Heart left ventricle (tissue), 16 donors: ENCODE measurements at places on chromosomes 12 and 14. TPM values are rescaled to one million over a fixed set of nuclear protein-coding genes. Genes with fewer than 3 reads are reported as not detected.

BEST3 gene
- not detected for total RNA-seq

GSG1 gene
- total RNA-seq = not detected

MRPL42 gene
- 39.0 TPM for total RNA-seq

PRR4 gene
- total RNA-seq = not detected

IRAK4 gene
- total RNA-seq = 6.0 TPM

TAS2R43 gene
- total RNA-seq = 0.37 TPM

CLEC4D gene
- 0.14 TPM for total RNA-seq

CIROP gene
- total RNA-seq = not detected

FAIM2 gene
- 3.2 TPM for total RNA-seq

ZFHX2 gene
- total RNA-seq = 0.95 TPM

SLCO1A2 gene
- not detected for total RNA-seq

DNA sequence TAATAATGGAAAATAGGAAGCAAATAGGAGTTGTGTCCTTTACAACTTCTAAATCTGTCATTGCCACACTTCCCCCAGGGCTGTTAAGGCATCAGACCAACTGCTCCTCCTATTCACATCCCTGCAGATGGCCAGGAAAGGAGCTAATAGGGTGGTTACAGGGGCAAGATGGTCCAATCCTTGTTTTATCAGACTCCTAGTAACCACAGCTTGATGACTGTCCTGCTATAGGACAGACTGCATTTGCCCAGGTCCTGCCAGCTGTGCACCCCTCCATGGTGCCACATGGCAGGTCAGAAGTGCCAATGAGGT is 10.9 kb upstream of the KRT2 start:
- DNase-seq = no peak

DNA sequence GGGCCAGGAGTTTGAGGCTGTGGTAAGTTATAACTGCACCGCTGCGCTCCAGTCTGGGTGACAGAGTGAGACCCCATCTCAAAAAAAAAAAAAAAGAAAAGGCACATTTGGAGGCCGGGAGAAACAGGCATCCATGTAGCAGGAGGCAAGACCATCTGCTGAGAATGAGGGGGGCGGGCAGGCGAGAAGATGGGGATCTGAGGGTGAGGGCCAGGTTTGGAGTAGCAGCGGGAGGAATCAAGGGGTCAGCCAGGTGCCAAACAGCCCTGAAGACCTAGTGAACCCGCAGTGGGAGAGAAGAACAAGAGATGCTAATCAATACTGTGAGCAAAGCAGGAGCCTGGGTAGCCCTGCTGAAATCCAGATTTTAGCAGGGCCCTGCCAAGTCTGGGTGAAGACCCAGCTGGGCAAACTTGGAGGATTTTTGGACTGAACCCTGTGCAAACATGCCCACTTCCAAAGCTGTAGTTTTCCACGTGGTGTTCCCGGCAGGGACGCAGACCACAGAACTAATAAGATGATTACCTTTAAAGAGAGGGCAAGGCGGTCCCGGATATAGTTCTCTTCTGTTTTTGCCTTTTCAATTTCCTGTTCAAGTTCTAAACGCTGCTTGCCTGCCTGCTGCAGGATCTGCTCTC is 61.0 kb downstream of the NIN start:
- DNase-seq = no peak

DNA sequence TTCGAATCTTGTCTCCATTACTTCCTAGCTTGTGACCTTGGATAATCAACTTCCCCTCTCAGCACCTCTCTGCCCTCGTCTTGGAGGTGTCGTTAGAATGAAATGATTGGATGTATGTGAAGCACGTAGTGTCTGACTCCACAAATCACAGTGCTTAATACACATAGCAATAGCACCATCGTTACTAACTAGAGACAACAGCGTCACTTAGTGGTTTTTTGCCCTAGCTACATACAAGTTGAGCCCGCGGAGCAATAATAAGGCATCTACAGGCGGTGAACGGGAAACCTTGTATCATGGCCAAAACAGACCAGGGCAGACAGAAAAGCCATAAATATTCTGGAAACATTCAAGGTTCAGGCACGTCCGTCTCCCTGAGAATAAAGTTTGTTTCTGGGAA is 154.9 kb downstream of the ASCL4 start:
- DNase-seq = no peak

- no peak for DNase-seq
Measured at GRCh38 chr14:101631199-101631598, 69.9 kb downstream of the DIO3 start.

GRCh38 chr14:79369359-79370332 is 841.7 kb downstream of the DIO2 start:
- no peak for DNase-seq

DNA sequence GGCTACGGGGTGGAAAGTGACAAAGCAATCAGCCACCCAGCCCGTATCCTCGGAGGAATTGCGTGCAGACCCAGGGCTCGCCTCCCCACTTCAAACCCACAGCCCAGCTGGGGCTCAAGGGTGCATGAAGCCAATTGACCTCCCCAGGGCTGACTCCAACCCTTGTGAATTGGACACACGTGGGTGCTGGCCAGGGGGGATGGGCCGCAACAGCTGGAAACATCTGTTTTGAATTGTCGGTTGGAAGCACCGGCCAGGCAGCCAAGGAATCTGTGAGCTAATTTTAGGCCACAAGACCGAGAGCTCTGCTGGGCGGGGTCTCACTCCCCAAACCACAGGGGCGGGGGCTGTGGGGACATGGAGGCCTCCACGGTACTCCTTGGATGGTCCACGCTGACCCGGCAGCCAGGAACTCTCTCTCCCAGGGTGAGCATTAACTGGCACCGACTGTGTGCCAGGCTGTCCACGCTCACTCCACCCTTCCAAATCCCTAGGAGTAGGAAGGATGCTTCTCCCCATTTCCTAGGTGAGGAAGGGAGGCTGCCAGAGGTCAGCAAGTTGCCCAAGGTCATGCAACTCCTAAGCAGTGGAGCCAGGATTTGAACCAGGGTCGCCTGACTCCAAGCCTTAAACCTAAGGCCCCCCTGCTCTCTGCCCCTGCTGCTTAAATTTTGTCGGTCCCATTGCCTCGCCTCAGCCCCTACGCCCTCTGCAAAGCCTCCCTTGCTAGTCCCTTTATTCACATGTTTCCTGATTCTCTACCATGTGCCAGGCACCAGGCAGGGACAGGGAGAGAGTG is 11.9 kb upstream of the TMEM119 start:
- peak; percentile 87 for DNase-seq

- DNase-seq = no peak
Measured at GRCh38 chr12:2456813-2457186, 338.0 kb upstream of the FKBP4 start.

DNA sequence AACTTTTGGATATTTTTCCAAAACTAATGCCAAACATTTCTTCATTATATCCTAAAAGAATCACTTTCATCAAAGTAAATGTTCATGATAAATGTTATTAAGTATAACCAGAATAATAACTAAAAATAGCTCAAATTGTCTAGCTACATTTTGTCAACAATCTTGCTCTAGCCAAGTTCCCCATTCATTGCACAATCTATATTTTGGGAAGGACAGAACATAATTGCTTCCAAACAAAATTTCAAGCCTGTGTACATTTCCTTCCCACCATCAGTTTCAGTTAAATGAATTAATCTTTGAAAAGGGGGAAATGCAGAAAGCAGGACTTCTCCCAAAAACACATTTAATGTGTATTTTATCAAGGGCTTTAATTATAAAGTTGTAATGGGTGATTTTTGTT is 98.0 kb upstream of the PLEKHG7 start:
- no peak for DNase-seq

DNA sequence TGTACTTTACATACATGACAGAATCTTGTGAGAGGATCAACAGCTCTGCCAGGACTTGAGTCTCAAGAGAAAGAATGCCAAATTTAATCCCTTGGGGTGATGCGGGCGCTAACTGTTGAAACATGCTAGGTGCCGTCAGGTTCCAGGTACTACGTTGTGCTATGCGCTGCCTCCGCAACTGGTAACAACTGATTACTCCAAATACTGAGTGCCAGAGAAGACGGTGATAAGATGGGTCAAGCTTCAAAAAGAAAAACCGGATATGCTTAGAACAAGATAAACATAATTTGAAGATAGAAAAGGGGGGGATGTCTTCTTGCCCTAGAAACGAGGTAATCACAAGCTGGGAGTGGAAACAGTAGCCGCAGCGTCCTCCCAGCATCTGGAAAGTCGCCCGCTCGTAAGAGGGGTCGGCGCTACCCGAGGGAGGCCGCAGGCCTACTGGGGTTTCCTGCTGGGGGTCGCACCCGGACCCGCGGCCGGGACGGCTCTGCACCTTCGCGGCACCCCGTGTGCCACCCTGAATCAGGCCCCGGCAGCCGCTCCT is 678 bp downstream of the ZBTB25 start:
- no peak for DNase-seq

- DNase-seq = no peak
Measured at GRCh38 chr12:101959607-101960006, 82.2 kb downstream of the DRAM1 start.

GRCh38 chr12:119644930-119645329 is 23.0 kb upstream of the PRKAB1 start:
- DNase-seq = no peak

DNA sequence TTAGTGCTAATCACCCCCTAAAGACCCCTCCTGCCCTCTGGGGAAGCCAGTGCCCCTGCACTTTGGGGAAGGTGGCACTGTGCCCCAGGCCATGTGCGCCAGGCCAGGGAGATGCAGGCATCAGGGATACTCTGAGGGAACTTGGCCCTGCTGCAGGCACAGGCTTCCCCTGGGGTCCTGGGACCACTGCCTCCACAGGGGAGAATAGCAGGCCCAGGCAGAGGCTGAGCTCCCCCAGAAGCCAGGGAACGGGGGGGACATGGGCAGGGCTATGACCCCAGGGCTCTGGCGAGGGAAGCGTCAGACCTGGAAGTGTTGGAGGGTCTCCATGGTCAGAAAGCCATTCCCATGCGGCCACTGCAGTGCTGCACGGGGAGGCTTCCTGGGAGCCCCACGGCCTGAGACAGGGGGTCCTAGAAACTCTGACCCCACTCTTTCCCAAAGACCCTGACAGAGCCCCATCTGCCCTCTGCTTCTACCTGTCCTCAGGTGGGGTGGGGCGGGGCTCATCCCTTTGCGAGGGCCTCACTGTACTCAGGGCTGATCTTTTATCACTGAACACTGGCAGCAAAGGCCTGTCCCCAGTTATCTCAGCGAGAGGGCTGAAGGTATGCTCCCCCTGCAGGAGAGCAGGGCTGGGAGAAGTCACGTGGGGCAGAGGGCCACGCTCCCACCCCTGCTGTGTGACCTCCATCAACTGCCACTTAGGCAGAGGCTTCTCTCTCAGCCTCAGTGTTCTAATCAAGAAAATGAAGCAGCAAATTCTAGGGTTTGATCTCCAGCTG is 160.0 kb downstream of the CALM1 start:
- DNase-seq = no peak

DNA sequence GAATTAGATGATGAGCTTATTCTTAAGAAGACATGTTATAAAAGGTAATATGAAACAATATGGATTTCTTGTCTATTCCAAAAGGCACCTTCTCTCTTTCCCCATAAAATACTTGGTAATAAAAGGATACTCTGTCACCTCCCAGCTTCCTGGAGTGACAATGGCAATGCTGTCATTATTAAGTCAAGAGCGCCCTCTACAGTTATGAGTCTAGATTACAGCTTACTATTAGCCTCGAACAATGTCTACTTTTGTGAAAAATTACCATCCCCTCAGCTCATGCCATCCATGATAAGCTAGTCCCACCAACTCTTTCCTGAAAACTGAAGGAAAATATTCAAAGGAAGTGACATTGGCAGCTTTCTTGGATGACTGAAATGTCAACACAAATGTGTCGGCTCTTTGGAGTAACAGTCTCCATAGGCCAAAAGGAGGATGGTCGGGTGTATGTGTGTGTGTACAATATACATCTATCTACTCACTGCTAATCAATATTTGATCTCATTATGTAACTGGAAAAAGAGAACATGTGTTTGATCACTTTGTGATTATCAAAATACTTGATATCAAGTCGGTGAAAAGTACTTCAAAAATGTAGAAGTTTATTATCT is 48.7 kb upstream of the CDKN3 start:
- DNase-seq = no peak

DNA sequence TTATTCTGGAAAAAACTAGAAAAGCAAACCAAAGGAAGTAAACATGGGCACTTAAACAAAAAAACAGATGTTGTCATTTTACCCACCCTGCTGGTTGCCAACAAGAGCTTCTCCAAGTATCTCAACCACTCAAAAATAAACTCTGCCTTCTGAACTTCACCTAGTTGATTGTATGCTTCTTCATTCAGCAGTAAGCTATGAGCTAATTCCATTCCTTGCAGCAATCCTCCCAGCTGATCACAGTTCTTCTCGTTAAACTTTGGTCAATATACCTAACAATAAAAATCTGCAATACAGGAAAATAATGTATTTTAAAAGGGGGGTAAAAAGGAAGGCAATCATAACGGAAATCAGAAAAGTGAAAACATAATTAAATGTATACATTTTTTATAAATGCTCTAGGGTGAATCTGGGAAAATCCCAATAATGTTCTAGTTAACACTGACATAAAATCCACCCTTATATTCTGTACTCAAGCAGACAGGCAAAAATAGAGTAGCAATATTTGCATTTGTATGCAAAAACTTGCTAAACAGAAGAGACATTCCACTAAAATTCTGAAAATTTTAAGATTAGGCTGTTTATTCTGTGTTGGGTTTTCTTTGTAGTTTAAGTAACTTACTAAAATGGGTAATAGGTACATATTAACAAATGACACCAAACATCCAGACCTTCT is 17.4 kb downstream of the HEATR5A start:
- DNase-seq = no peak

GRCh38 chr12:17640615-17641014 is 449.4 kb downstream of the RERGL start:
- DNase-seq = no peak

DNA sequence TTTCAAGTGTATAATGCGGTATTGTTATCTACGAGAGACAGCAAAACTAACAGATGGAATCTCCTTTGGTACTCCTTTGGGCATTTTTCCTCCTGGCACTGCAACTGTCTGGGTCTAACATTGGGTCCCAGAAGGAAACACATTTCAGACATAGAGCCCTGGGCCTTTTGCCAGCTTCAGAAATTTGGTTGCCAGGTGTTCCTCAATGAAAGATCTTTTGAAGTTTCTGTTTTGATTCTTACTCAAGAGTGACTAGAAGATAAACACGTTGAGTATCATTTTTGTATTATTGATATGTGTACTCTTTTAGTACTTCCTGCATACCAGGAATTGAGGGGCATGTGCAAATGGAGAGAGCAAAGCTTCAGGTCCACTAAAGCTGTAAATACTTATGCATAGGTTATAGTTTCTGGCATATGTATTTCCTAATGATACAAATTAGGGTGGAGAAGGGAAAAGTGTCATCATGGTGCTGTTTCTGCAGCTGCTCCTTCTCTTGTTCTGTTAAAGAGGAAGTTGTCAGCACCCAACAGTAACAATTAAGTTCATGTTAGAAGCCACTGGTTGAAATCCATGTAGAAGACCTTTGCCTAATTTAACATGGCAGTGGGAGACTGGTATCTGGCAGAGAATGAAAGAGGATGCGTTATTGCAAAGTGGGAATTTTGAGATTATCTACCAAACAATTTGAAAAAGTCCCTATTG is 53.5 kb downstream of the SLC38A6 start:
- DNase-seq = no peak
